T-cell (primary cell): ENCODE measurements at places on chromosomes 3 and 15. TPM values are rescaled to one million over a fixed set of nuclear protein-coding genes. Genes with fewer than 3 reads are reported as not detected.

DNA sequence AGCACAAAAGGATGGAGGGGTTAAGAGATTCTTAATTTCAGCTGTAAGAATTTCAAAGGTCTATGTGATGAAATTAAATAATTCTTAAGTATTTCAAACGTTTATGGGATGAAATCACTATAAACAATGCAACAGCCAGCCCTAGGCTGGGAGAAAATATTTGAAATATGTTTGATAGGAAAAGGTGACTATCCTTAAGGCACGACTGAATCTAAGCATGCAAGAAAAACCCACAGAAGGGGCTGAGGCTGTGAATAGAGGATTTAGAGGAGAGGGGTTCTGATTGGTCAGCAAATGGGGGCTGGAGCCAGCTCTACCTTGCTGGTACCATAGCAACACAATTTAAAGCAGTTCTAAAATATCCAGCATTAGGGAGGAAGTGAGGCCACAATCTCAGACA lies 220.8 kb upstream of the ATP10A start:
- DNase-seq = no peak

DNA sequence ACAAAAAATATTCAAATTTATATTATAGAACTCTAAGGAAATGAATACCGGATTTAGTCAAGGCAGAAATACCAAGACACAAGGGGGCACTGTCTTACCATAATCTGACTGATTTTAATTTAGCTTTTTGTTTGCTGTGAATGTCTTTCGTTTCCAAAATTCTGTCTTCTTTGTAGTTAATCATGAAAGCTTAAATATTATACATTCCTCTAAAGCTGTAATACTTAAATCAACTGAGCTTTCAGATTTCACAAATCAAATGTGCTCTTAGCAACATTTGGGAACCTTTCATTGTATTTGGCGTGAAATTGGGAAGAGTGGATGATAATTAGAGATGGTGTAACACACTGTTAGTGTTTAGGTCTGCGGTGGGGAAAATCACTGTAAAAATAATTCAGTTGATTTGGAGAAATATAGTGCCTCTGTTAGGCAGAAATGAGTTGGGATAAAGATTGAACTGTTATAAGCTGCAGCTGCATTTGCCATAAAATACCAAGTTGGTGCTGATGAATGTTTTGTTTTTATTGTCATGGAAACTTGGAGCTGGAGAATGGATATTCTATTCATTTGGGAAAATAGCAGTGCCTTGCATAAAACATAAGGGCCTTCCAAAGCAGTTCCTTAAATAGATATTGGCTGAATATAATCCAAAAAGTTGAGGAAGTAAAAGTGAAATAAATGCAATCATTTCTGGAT lies 228.2 kb downstream of the TCF12 start:
- DNase-seq = no peak

The CAPN3 gene
- total RNA-seq = 13.4 TPM

- DNase-seq = no peak
Observed at GRCh38 chr15:63469190-63469589, 35.2 kb upstream of the USP3 start.

DNA sequence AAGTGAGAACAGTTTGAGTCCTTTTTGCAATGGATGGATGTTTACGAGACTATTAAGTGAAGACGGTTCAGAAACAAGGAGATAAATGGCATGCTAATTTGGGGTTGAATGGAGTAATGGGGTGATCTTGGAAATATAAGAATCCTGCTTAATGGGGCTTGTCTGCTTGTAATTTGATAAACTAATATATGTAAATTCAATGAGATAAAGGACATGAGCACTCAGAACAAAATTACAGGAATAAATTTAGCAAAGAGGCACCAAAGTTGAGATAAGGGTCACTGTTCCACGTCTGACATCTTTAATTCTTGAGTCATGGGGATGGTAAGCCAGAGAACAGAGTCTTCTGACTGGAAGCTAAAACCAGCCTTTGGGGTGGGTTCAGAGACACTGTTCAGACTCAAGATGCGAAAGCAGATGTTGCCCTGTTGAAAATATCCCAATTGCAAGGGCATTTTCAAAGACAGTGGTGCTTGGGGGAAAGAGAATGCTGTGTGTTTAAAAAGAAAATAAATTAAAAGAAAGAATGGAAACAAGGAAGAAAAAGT lies 67.8 kb upstream of the CHRNB4 start:
- no peak for DNase-seq

The CFAP100 gene
- total RNA-seq = not detected

- no peak for DNase-seq
Observed at GRCh38 chr3:58383904-58384303, 49.7 kb downstream of the PDHB start.

The ISY1 gene
- total RNA-seq = 35.5 TPM

The EXD1 gene
- not detected for total RNA-seq

DNA sequence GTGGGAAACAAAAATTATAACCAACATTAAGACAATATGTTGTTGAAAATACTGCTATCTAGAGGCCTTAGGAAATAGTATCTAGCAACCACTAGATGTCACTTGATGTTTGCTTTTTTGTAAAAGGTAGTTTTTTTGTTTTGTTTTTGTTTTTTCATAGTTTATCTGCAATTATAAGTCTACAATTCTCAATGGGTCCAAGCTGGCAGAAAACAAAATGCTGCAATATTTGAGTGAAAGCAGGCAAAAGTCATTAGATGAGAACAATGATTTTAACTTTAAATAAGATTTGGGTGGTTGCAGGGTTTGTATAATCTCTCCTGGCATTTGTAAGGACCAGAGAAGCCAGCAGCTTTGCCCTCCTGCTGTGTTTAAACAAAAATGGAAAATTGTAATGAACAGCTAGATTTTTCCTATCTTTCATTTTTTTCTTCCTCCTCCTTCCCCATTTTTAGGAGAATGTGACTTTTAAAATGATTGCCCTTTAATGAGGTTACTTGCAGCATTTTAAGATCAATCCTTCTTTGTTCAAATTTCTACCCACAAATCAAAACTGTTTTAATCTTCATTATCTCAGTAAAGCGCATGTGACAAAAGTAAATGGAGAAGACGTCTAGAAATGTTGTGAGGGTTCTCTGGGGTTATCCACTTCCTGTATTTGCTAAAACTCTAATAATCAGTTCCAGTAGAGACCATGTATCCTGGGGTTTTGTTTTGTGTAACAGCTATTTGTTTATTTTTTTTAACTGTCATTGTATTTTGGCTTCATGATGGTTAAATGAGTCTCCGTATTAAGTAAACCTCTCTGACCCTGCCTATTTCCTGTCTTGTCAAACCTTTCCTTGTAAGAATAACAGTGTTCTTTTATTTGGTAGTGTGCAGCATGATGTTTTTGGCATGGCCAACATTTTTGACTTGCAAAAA lies 27.3 kb downstream of the DUT start:
- no peak for DNase-seq

DNA sequence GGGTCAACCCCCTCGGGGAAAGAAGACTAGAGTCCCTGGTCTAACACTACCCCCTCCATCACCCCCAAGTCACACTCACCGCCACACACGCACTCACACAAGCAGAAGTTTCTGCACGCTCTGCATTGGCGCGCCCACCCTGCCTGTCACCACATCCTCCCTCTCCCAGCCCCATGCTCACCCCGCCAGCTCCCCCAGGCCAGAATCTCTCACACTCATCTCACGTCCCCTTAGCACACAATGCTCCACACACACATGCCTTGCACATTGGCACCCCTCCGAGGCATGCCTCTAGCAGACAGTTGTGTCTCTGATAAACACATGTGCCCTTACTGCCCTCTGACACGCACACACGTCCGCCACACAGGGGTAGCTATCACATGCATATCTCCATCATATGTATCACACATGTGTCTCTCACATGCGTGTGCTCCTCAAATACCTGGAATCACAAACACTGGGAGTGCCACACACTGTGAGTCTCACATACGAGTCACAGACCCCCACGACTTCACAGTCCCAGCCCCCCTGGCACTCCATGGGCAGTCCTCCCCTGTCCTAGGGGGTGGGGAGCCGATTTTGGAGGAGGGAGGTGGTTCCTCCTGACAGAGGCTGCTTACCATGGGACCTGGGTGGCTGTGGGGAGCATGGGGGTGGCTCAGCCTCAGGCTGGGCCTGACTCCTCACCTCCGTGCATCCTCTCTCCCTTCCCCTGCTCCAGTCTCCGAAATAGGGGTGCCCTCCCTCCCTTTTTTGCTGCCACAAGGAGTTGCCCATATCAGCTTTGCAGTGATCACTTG lies 898 bp downstream of the FBLN2 start:
- DNase-seq = peak; percentile 31

The DHX30 gene
- 97.5 TPM for total RNA-seq

DNA sequence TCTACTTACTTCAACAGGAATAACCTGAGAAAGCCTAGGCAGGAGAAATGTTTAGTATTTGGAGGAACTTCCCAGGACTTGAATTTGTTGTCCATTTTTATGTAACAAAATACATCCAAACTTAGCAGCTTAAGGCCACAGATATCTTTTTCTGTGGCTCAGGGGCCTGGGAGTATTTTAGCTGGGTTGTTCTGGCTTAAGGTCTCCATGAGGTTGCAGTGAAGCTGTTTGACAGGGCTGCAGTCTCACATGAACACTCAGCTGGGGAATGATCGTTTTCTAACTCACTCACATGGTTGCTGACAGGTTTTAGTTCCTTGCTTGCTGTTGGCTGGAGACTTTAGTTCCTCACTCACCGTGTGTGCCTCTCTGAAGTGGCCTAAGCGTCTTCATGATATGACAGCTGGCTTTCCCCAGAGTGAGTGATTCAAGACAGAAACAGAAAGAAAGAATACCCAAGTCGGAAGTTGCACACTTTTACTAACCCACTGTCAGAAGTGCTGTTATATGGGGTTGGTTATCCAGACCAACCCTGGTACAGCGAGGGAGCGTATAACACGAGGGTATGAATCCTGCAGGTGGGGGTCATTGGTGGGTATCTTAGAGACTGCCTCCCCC lies 229.7 kb upstream of the TBL1XR1 start:
- peak; percentile 17 for DNase-seq

The CLDN1 gene
- not detected for total RNA-seq

DNA sequence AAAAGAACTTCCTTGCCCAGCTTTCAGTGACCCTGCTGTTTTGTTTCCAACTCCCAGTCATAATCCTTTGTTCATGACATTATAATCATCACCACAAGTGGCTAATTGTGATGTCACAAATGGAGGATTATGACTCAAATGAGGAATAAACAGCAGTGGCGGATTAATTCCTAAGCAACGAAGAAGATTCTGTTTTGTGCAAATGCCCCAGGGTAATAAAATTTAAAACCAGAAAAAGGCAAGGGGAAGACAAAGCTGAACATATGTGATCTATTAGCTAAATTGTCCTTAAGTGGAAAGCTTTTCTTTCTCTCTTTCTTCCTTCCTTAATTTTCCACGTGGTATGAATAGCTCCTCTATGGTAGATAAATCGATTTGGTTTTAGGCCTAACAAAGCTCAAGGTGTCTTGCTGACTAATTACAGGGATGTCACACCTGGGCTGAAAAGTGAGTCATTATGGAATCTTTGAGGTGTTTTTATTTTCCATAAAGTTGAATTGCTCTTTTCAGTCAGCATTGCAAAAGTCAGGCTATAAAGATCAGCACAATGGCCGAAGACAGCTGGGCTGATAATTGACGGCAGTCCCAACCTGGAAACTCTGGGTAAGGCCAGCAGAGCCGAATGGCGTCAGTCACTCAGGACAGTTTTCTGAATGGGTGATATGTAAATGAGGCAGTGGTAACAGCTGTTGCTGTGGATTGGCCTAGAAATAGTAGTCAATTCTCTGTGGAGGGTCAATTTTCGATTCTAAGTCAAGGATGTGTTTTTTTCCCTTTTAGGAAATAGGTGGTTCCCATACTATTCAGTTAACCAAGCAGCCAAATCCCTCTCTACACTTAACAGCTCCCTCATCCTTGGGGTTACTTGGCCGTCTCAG lies 121.5 kb downstream of the PTPRG start:
- no peak for DNase-seq

GRCh38 chr15:90009301-90010022 lies 8.3 kb downstream of the ZNF710 start:
- DNase-seq = no peak

The GUCA1C gene
- not detected for total RNA-seq

- DNase-seq = no peak
Observed at GRCh38 chr3:61650719-61651410, 89.5 kb downstream of the PTPRG start.

The TMC3 gene
- total RNA-seq = not detected

The SPESP1 gene
- total RNA-seq = 0.33 TPM

DNA sequence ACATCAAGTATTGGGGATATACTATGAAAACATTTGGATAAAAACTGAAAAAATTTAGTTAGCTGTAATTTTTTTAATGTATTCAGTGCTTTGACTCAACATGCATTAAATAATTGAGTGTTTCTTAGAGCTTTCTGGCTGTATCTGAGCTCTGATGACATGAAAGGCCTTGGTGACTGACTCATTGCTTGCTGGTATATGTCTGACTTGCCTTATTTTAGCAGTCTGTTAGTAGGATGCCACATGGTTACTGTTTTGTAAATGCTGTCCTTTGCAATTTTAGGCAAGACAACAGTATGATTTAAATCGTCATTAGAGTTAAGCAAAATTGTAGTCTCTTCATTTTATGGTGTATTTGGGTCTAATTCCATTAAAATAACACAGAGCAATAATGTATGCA lies 199.2 kb downstream of the GHSR start:
- DNase-seq = no peak

DNA sequence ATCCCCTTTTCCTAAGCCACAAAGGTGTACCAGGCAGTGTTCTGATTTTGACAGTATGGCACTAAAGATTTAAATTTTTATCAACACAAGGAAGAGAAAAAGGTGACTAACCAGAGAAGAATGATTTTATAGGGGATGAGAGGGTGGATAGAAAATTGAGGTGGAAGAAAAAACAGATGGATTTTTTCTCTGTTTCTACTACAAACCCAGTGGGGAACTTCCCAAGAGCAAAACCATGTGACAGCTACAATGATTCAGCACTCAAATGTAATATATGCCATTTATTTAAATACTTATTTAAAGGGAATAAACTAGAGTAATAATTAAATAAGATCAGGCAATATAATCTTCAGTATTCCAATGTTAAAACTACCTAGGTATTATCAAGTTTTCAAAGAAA lies 11.1 kb downstream of the DCUN1D1 start:
- no peak for DNase-seq

GRCh38 chr15:58340176-58340575 lies 91.6 kb upstream of the LIPC start:
- no peak for DNase-seq

DNA sequence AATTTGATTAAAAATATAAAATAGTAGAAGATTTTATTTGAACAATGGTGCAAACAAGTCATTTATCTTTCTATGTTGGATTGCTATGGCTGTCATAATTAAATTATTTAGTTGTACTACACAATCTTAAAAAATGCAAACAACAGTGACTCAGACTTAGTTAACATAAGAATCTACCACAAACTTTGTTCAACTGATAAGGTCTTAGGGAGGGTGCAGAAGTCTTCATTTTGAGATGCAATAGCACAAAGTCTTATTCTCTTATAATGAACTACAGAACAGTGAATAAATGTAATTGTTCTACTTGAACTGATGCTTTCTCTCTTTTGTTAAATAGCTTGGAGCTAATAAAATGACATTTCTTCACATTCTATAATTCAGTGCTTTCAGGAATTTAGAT lies 482.8 kb upstream of the NAALADL2 start:
- no peak for DNase-seq

- DNase-seq = no peak
Observed at GRCh38 chr3:158882445-158882844, 80.6 kb downstream of the MFSD1 start.
